ENCODE measurements at places on chromosomes 13 and 19.

GRCh38 chr13:28010046-28010445, 21.6 kb upstream of the URAD start:
- DNase-seq: no peak

DNA sequence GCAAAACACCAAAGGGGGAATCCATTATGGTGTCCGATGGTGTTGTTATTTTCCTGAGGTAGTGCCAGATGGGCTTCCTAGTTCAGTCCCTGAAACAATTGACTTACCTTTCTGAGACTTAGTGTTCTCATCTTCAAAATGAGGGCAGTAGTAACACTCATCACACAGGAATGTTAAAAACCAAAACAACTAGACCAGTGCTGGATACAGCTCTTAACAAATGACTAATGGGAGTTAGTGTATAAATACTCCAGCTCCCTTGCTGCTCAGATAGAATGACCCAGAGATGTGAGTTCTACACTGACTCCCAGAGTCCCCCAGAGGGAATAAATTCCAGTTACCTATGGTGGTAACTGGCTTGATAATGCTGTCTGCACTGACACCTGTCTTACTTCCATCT, 49.9 kb downstream of the MBD3L2B start:
- DNase-seq: no peak

- DNase-seq: no peak
Measured at GRCh38 chr13:37175996-37176395, 70.5 kb upstream of the CSNK1A1L start.

DNA sequence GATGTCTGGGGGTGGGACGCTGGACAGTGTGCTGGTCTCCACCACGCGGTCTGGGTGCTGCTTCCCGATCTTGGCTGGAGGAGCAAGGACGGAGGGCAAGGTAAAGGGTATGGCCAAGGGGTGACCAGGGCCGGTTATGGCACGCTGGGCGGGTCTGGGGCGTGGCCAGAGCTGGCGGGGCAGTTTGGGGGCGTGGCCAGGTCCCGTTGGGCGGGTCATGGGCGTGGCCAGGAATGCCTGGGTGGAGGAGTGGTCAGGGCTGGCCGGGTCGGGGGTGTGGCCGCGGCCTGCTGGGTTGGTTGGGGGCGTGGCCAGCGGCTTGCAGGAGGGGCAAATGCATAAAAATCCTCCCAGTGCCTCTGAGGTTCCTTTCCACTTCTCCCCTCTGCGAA, 19.2 kb downstream of the GPX4 start:
- no peak for DNase-seq

DNA sequence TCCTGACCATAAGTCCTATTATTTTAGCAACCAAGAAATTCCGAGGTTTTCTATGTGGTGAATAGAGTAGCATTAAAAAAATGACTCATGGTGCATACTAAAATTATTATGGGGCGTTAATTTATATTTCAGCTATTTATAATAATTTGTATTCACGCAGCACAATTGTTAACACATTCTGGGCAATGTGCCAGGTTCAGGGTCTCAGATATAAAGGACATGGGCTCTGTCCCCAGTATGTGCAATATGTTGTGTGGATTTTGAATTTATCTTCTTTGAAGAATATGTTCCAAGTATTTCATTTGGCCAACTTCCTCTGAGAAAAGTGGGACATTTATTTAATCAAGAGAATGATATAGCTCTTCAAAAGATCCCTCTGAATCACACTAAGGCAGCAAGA, 1434.7 kb upstream of the PRR20A start:
- DNase-seq: no peak

DNA sequence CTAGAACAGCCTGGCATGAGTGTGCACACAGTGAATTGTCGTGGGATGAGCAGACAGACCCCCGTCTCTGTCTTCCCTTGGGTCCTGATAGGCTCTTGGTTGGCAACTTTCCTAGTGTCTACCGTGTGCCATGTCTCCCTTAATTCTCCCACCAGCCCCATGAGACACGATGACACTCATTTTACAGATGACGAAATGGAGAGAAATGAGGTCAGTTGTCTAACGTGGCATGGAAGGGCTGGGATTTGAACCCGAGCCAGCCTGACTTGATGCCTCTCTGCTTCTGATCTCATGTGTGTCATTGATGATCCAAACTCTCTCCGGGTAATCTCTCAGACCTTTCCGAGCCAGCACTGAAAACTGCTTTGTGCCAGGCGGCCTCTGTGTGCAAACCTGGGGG, 8.4 kb upstream of the KLK14 start:
- no peak for DNase-seq

- DNase-seq: no peak
Measured at GRCh38 chr19:32642771-32643170, 32.2 kb downstream of the ANKRD27 start.

Data from Panc1 (cell line).